Kidney epithelial cell (primary cell): ENCODE measurements at places on chromosomes 16 and 17.

- DNase-seq, result no peak
Measured at GRCh38 chr17:17150448-17150800, 55.7 kb downstream of the PLD6 start.

DNA sequence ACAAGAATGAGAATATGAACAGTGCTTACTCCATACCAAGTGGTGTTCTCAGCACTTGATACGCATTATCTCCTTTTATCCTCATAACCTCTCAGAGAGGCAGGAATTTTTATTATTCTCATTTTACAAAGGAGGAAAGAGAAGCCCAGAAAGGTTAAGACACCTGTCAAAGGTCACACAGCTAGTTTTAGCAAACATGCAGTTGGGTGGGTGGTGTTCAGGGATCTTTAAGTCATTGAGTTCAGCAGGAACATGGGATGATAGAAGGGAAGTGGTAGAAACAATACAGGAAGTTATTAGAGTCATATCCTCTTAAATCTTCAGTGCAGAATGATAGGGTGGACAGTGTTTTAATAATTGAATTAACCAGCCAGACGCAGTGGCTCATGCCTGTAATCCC, 95.4 kb downstream of the IRX3 start:
- no peak for DNase-seq

GRCh38 chr17:43907998-43908721, 824 bp upstream of the MPP2 start:
- DNase-seq, result no peak

DNA sequence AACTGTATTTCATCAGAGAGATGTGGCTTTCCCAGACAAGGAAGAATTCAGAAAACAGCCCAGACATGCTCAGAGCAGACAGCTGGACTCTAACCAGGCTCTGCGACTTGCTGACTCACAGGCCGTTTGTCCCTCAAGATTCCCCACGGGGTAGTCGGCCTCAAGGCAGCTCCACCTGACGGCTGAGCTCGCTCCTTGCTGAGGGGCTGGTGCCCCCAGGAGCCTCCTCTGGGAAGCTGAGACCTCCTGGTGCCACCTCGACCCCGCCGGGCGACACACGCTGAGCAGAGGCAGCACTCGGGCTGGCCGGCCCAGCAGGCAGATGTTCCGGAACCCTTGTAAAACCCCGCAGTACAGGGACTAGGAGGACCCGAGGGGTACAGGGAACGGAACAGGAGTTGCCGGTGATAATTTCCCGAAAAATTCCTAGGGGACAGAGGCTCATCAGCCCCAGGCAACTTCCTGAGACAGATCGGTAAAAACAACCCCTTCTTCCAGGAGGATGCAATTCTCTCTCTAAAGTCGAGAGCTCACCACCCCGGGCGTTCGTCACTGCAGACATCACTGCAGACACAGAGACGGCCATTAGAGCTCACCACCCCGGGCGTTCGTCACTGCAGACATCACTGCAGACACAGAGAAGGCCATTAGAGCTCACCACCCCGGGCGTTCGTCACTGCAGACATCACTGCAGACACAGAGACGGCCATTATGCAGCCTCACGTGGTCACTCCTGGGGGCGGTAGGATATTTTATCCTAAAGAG, 19.9 kb downstream of the RPH3AL start:
- DNase-seq, result peak; percentile 43

DNA sequence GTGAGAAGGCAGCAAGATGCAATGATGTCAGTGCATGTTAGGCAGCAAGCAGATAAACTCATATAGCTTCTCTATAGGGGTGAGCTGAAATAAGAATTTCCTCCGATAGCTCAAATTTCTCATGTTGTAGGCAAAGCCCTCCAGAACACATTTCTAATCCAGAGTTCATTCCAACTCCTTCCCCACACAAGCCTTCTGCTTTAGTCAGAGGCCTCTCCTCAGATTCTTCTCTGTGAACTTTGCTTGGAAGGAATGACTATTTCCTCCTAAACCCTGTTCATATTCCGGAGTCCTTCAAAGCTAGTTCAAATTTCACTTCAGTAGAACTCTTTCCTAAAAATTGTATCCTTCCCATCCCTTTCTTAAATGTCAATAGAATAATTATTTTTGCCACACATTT, 144.8 kb downstream of the KCNJ2 start:
- DNase-seq, result no peak

DNA sequence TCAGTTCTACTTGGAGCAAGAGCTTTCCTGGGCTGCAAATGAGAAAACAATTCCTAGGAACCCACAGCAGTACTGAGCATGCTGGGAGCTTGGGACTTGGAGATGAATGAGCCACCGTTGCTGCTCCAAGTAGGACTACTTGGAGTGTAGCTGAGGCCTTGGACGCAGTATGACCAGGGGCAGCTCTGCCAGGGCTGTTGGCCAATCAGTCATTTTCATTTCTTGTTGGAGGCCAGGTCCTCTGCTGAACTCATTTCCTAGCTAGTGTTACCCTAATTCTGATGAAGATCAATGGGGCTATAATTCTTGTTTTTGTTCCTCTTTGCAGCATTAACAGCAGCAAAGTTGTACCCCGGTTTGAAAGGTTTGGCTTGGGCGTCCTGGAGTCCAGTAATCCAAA, 8.0 kb upstream of the LGALS9 start:
- DNase-seq, result no peak

DNA sequence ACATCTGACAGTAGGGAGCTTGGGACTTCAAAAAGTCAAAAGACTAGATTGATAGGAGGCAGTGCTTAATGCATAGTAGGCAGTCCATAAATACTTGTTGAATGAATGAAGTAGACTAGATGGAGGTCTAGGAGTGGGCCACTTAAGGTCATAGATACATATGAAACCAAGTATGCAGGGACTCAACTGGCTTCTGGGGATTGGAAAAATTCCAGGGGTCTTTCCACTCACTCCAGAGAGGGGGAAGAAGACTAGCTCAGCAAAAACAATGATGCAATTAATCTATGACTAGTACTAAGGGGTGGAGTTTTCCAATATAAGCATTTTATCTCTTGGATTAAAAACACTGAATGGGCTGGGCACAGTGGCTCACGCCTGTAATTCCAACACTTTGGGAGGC, 298.3 kb upstream of the XYLT1 start:
- no peak for DNase-seq

DNA sequence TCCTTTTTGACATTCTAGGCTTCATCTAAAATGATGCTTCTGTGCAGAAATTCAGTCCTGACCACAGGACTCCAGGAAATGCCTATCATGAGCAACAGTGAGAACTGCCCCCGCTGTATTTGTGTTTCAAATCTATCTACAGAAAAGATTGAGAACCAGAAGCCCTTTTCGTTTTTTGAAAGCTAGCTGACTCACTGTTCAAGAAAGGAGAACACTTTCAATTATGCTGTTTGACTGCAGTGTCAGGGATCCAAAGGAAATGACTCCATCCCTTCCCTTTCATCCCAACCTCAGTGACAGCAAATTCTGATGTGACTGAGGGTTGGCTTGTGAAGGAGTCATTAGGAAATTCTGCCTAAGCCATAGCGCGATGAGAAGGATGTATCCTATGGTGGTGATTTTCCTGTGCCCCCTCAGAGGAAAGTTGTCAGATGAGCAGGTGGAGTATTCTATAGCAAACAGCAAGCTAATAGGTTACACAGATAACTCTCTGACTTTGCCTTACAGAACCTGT, 622.3 kb downstream of the TMEM114 start:
- DNase-seq, result no peak

DNA sequence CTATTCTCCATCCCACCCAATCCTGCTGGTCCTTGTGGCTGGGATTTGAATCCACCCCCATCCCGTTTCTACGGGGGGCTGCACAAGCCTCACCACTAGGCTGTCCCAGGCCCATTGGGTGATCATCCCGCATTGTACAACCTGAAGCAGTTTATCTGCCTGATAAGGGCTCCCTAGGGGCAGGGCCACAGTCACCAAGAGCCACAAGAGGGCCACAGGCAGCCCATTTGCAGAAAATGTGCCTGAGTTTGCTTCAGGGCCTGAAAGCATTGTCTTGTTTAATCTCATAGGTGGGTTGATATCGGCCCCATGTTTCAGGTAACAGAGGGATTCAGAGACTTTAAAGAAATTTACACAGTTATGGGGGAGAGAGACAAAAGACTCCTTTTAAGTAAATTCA, 245.0 kb downstream of the CPPED1 start:
- no peak for DNase-seq
